Ovary (tissue), 10 donors: ENCODE measurements at places on chromosomes 11 and 22. TPM values are rescaled to one million over a fixed set of nuclear protein-coding genes. Genes with fewer than 3 reads are reported as not detected.

DNA sequence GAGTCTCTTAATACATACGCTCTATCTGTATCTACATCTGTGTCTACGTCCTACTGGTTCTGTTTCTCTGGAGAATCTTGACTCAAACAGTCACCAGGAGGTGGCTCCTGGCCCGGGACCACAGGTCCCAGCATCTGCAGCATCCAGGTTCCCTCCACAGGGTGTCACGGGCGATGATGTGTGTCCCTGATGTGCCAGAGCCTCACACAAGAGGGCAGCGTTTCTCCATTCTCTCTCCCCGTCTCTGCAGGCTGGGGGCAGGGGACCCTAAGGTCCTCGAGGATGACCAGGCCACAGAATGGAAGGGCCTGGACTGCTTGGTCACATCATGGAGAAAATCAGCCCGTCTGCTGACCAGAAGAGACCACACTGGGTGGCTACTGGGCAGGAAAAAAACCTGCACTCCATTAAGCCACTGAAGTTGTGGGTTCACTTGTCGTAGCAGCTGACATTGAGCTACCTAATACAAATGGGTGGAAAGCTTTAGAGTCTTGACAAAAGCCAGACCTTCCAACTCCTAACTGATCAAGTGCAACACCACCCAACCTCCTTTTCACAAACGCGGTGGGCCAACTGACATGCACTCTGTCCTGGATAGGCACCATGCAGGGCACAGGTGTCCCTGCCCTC is 392.5 kb downstream of the CTTN start:
- no peak overlapping the region for H3K27ac ChIP-seq
- H3K4me3 ChIP-seq: no peak overlapping the region
- no peaks in the 10 kb centered on the region for H3K4me1 ChIP-seq
- no peaks in the 10 kb centered on the region for H3K27me3 ChIP-seq
- no peak for DNase-seq

DNA sequence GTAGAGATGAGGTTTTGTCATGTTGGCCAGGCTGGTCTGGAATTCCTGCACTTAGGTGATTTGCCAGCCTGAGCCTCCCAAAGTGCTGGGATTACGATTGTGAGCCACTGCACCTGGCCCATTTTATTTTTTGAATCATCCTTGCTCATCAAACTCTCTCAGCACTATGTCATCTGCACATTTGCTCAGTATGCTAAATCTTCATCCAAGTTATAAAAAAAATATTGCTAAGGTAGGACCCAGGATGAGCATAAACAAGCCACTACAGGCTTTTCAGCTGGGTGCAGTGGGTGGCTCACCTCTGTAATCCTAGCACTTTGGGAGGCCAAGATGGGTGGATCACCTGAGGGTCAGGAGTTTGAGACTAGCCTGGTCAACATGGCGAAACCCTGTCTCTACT is 510.1 kb upstream of the LARGE1 start:
- H3K27me3 ChIP-seq: no peaks in the 10 kb centered on the region
- H3K4me3 ChIP-seq: no peak overlapping the region
- no peaks in the 10 kb centered on the region for H3K36me3 ChIP-seq
- H3K4me1 ChIP-seq: no peaks in the 10 kb centered on the region
- no peak overlapping the region for H3K27ac ChIP-seq

DNA sequence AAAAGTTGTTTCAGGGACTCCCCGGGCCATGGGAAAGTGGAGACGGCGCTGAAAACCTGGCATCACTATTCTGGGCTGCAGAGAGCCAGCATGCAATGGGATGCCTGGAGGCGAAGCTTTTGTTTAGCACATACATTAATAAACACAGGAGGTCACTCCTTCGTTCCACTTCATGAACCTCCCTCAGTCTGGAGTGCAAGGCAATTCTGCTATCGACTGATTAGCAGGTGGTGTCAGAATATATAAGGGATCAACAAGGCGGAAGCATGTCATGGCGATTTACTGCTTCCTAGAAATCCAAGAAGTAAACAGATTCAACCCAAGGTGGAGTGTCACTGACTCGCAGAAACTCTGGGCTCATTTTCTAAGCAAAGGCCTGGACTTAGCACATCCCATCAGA is 45.4 kb upstream of the MN1 start:
- H3K36me3 ChIP-seq: no peaks in the 10 kb centered on the region
- H3K27me3 ChIP-seq: no peaks in the 10 kb centered on the region
- no peak for DNase-seq
- H3K4me1 ChIP-seq: peaks cover 10% of the 10 kb centered on the region
- H3K4me3 ChIP-seq: no peak overlapping the region

- H3K4me1 ChIP-seq: peaks cover 8% of the 10 kb centered on the region
- no peaks in the 10 kb centered on the region for H3K36me3 ChIP-seq
- no peak for DNase-seq
- no peak overlapping the region for H3K4me3 ChIP-seq
- no peaks in the 10 kb centered on the region for H3K27me3 ChIP-seq
- H3K27ac ChIP-seq: no peak overlapping the region
Measured at GRCh38 chr11:4041731-4042391, 52.7 kb upstream of the RRM1 start.

GRCh38 chr11:5807580-5807979 is 1.1 kb upstream of the OR52N2 start:
- no peaks in the 10 kb centered on the region for H3K4me1 ChIP-seq
- no peaks in the 10 kb centered on the region for H3K36me3 ChIP-seq
- H3K27ac ChIP-seq: no peak overlapping the region

GRCh38 chr11:124942466-124943253 is 6.8 kb upstream of the HEPACAM start:
- DNase-seq: no peak
- H3K27ac ChIP-seq: no peak overlapping the region
- H3K36me3 ChIP-seq: no peaks in the 10 kb centered on the region
- no peak overlapping the region for H3K4me3 ChIP-seq
- no peaks in the 10 kb centered on the region for H3K27me3 ChIP-seq

DNA sequence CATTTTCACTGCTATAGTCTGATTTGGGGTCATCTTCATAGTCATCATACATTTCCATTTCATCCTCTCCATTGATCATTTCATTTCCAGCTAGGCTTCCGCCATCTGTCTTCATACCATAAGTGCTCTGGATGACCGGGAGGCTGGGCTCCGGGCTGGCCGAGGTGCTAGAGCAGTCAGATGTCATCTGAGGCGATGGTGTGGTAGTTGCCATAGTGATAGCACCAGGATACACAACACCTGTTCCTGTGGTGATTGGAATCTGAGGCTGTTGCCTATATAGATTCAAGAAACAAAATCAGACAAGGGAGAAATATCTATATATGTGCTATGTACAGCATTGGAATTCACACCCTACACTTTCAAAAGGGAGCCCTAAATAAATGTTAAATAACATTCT is 383.5 kb downstream of the SOX6 start:
- H3K4me3 ChIP-seq: no peak overlapping the region
- H3K4me1 ChIP-seq: peaks cover 2% of the 10 kb centered on the region
- no peaks in the 10 kb centered on the region for H3K27me3 ChIP-seq
- DNase-seq: no peak

DNA sequence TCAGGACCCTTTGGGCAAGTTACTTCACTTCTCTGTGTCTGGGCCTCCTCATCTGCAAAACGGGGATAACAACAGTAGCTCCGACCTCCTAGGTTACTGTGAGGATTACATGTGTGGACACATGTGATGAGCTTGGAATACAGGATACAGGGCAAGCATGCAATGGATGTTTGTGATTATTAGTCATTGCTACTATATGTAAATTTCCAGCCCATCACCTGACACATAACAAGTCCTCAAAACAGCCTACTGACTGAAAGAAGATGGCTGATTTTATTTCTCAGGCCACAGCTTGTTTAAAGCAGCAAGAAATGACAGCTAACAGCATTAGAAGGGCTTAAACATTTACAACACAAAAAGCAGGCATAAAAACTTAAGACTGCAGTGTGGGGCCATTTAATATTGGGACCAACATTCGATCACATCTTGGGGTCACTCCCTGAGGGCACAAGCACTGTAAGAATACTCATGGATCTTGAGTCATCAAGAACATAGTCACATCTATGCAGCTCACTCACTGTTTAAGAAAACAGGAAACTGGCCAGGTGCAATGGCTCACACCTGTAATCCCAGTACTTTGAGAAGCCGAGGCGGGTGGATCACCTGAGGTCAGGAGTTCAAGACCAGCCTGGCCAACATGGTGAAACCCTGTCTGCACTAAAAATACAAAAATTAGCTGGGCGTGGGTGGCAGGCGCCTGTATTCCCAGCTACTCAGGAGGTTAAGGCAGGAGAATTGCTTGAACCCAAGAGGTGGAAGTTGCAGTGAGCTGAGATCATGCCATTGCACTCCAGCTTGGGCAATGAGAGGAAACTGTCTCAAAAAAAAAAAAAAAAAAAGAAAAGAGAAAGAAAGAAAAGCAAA is 49.5 kb downstream of the ABTB2 start:
- H3K27ac ChIP-seq: no peak overlapping the region
- no peaks in the 10 kb centered on the region for H3K27me3 ChIP-seq
- no peaks in the 10 kb centered on the region for H3K36me3 ChIP-seq
- no peak overlapping the region for H3K4me3 ChIP-seq
- H3K4me1 ChIP-seq: no peaks in the 10 kb centered on the region

- H3K36me3 ChIP-seq: no peaks in the 10 kb centered on the region
- DNase-seq: no peak
- H3K4me3 ChIP-seq: no peak overlapping the region
- H3K27ac ChIP-seq: no peak overlapping the region
- H3K4me1 ChIP-seq: no peaks in the 10 kb centered on the region
Measured at GRCh38 chr11:13921545-13921944, 41.0 kb upstream of the SPON1 start.

GRCh38 chr22:29983296-29983917 is 96.9 kb upstream of the HORMAD2 start:
- no peaks in the 10 kb centered on the region for H3K36me3 ChIP-seq
- no peak overlapping the region for H3K4me3 ChIP-seq
- H3K4me1 ChIP-seq: no peaks in the 10 kb centered on the region
- no peak overlapping the region for H3K27ac ChIP-seq
- no peak for DNase-seq
- no peaks in the 10 kb centered on the region for H3K27me3 ChIP-seq

GRCh38 chr11:57390535-57390934 is at the start of gene PRG2:
Gene PRG2, minus strand, starts transcription at chr11:57390650. Its CDS starts 706 bp downstream, at chr11:57389944.
- no peaks in the 10 kb centered on the region for H3K4me1 ChIP-seq
- no peak within 1 kb of the TSS for H3K4me3 ChIP-seq
- H3K27me3 ChIP-seq: no peaks in the 10 kb centered on the region
- no peaks in the 10 kb centered on the region for H3K36me3 ChIP-seq
- DNase-seq: no peak
- no peak within 1 kb of the TSS for H3K27ac ChIP-seq

DNA sequence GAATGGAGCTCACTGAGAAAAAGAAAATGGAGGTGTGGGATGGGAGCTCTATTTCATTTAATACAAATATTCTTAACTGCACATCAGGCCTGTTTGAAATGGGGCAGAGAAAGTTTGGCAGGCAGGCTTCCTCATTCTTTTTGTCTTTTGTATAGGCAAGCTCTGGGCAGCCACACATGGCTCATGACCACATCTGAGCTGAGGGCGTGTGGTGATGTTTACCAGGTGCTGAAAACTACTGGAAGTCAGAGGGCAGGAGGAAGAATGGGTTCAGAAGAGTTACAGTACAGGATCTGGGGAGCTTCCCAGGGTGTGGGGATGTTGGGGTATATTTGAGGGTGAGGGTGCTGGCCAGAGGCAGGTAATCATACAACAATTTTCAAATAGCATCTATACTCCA is 66.3 kb upstream of the NAV2 start:
- no peak for DNase-seq
- H3K36me3 ChIP-seq: no peaks in the 10 kb centered on the region
- H3K27ac ChIP-seq: no peak overlapping the region
- H3K4me3 ChIP-seq: no peak overlapping the region

VSIG10L2 gene
- total RNA-seq: 0.08 TPM

VPREB3 gene
- total RNA-seq: not detected

BRSK2 gene
- 0.68 TPM for total RNA-seq

CBLIF gene
- total RNA-seq: not detected

ISX gene
- not detected for total RNA-seq

GGT5 gene
- total RNA-seq: 34.0 TPM

KDM4D gene
- total RNA-seq: 1.0 TPM

OR5A1 gene
- total RNA-seq: not detected
